Keratinocyte (primary cell): ENCODE measurements at places on chromosomes 6 and 20.
A peak's percentile ranks its signal among the peaks of the same experiment; 100 is the strongest.

GRCh38 chr20:61980647-61981583 is 84.8 kb downstream of the TAF4 start:
- no peak for DNase-seq

- DNase-seq: no peak
These were observed 52.6 kb upstream of the SMIM29 start for GRCh38 chr6:34301408-34301807.

- DNase-seq: no peak
These were observed 45.7 kb downstream of the SCGN start for GRCh38 chr6:25697537-25698340.

- no peak for DNase-seq
These were observed 289.9 kb upstream of the ZFP64 start for GRCh38 chr20:52481443-52481842.

DNA sequence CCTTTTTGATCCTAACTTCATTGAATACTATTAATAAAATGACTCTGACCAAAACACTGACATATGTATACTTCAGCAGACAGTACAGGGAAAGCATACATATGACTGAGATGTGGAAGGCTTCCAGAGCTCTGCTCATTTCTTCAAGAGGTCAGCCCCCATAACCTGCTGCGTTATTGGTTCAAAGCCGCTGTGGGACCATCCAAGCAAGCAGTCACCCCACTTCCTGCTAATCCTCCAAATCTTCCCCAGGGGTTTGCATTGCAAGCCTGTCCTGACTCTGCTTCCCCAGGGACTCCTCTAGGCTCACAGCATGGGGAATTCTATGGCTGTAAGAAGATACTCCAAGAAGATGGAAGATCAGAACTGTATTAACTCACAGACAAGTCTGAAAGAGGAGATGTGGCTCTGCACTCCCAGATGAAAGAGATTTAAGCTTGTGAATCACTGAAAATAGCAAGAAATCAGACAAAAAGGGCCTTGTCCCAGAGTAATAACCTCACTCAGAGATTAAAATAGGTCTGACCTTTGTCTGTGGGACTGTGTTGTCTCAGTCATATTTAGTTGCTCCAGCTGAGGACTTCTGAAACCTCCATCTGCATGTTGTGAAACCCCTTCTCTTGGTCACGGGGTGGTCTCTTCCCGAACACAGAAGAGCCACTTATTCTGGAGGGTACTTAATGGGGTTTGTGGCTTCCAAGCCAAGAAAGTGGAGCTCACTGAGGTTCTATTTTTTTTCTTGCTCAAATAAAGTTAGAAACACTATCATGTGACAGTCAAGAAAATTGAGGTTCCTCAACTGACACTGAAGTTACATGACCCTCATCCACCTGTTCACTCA is 101.5 kb upstream of the MARCKS start:
- no peak for DNase-seq

GRCh38 chr6:41694815-41695526 is 40.4 kb downstream of the TFEB start:
- no peak for DNase-seq

- no peak for DNase-seq
These were observed 182.3 kb downstream of the KIF16B start for GRCh38 chr20:16390991-16391390.

DNA sequence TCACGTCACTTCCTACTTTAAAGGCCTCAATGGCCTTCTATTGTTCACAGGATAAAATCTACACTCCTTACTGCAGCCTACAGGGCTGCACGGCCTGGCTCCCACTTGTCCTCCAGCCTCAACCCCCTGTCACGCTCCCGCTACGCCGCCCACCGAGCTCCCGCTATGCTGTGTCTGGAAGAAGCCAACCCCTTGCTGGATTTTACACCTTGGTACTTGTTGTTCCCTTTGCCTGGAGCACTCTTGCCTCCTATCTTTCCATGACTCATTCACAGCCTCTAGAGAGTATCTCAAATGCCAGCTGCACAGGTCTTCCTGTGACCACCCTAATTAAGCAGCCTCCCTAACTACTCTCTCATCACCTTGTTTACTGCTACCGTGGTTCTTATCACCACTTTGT is 259.9 kb downstream of the PRKN start:
- DNase-seq: peak; percentile 1

DNA sequence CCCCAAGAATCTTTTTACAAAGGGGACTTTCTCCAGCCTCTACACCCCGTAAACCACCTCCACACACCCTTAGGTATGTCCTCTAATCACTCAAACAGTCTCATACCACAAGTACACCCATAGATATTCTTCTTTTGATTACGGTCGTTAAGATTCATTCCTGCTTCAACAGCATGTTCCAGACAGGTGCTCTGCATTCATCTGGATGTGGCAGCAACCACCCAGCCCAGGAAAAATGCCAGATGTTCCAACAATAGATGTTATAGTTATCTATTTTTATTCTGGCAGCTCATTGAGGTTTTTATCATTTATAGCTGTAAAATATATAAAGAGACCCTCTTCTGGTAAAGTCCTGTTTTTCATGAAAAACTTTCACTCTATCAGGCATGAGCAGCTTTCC is 60.7 kb downstream of the SIM1 start:
- DNase-seq: no peak

- DNase-seq: no peak
These were observed 82.3 kb upstream of the RNF217 start for GRCh38 chr6:124879992-124880355.

DNA sequence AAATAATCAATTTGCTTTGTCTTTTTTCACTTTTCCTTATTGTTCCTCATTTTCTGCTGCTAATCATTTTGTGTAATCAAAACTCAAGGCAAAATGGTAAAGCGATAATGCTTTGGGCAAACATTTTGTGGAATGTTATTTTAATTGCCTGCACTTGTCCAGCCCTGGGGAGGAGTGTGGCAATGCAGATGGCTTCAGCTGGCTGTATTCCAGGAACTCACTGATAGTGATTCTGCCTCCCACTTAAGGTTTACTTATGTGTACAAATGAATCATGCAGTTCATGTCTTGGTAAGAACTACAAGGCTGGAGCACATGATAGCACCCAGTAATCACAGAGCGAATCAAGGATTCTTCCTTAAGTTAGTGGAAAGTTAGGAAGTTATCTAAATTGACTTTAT is 107.8 kb downstream of the COL19A1 start:
- no peak for DNase-seq

GRCh38 chr6:37788259-37788658 is 31.3 kb upstream of the ZFAND3 start:
- DNase-seq: no peak

- no peak for DNase-seq
These were observed 39.9 kb downstream of the JARID2 start for GRCh38 chr6:15285682-15286294.

GRCh38 chr6:135179372-135179771 is 1.7 kb upstream of the MYB start:
- DNase-seq: no peak

GRCh38 chr6:138378463-138378862 is 758 bp downstream of the SMIM28 start:
- no peak for DNase-seq

DNA sequence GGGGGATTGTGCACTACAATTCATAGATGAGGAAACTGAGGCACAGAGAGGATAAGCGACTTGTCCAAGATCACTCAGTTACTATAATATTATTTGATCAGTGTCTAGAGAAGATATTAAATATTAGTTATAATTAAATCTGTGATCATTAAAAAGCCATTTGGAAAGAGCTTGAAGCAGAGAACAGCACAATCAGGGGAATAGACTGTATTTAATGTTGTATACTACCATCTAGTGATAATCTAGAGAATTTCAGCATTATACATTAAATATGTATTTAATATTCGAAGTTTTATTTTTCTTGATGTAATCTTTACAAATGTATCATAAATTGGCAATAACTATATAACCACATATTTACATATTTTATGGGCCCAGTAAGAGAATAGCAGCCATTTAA is 20.1 kb upstream of the MTCL3 start:
- no peak for DNase-seq

DNA sequence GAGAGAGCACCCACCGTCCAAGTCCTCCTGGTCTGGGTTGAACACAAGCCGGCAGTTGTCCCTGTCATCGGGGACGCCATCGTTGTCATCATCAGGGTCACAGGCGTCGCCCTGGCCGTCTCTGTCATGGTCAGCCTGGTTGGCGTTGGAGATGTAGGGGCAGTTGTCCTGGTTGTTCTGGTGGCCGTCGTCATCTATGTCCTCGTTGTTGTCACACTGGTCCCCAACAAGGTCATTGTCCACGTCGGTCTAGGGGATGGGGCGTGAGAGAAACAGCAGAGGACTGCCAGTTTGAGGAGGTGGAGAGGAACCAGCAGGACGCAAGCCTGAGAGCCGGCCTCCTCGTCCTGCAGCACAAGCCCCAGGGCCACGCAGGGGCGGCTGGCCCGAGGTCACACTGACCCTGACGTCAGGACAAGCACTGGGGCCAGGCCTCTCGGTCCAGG is 28.5 kb downstream of the THBS2 start:
- DNase-seq: no peak

- DNase-seq: no peak
These were observed 21.1 kb downstream of the RTN4IP1 start for GRCh38 chr6:106608080-106608668.

DNA sequence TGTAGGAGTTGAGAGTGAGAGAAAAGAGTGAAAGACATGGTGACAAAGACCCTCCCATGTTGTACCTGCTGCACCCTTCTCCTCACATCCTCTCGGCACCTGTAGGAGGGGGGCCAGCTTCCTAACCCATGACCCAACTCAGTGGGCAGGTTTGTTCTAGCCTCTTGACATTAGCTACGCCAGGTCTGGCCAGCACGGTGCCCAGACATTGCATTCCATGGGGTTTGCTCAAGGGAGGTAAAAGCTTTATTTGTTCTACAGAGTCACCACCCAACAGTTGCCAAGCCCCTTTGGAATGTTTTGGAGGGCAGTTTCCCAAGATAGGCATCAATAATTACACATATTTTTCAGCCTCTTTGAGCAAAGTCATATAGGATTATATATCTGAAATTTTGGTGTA is 22.7 kb upstream of the TGM6 start:
- no peak for DNase-seq

DNA sequence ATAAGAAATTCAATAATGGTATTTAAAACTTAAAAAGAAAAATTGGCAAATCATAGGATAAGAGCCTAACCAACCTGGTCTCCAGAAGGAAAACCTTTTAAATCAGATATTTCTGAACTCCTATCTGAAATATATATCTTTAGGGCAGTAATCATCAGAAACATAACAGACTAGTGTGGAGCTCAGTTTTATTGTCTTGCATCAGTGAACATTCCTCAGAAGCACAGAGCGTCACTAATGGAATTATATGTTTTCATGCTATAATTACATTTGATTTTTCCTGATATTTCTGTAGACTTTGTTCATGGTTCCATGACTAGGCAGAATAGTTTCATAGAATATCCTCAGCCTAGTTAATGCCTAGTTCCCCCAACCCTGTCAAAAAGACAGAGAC is 262.2 kb downstream of the EYA4 start:
- no peak for DNase-seq

DNA sequence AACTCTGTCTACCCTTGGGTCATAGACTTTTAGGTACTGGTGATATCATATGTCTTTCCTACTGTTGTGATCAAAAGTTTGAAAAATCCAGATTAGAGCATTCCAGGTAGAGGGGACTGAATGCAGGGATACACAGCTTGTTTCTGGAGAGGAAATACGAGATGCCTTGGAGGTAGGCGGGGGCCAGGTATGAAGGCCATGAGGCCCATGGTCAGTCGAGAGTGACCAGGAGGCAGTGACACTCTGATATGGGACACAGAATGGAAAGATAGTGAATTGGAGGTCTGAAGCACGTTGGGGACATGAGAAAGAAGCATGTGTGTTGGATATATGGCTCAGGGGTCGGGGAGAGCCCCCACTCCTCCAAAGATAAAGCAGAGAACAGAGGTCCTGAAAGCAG is 16.1 kb upstream of the SRSF3 start:
- no peak for DNase-seq

GRCh38 chr6:114007516-114007915 is 36.6 kb upstream of the HDAC2 start:
- DNase-seq: no peak

GRCh38 chr20:61850926-61851900 is 214.5 kb downstream of the TAF4 start:
- no peak for DNase-seq

GRCh38 chr20:45052698-45053429 is 48.1 kb downstream of the KCNS1 start:
- no peak for DNase-seq
